NCI-H1694 (cell line): ENCODE measurements at places on chromosomes 13 and 19.

DNA sequence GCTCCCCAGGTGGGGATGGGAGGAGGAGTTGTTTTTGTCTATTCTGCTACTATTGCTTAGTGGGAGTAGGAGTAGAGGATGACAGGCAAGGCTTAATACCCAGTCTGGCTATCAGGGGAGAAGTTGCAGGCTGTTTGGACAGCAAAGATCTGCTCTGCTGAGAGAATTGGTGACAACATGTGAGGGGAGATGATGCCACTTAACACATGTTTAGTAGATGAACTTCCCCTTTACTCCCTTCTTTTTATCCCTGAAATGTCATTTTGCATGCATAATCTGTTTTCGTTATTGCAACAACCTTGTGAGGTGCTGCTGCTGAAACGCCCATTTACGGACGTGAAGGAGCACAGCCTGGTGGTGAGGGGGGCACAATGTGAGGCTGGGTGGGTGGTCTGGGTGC lies 3.0 kb upstream of the CYP4F12 start:
- DNase-seq = no peak

DNA sequence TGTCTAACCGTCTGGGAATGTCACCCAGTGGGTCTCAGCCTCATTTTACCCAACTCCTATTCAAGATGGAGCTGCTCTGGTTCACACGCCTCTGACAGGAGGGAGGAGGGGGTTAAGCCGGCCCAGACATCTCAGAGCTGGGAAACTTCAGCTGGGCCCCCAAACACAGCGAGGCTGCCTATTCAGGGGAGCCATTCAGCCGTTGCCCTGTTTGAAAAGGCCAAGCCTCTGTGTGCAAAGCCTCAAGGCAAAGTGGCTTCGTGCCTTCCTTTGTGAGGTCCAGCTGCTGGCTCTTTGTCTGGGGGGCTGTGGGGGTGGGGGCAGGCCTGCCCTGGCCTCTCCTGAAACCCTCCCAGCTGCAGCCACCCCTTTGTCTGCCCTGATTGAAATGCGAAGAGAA lies 147.4 kb downstream of the PTPRS start:
- no peak for DNase-seq

- no peak for DNase-seq
Measured at GRCh38 chr13:79803989-79804388, 323.0 kb downstream of the NDFIP2 start.

GRCh38 chr13:21686751-21687391 lies 16.0 kb downstream of the FGF9 start:
- DNase-seq = no peak

DNA sequence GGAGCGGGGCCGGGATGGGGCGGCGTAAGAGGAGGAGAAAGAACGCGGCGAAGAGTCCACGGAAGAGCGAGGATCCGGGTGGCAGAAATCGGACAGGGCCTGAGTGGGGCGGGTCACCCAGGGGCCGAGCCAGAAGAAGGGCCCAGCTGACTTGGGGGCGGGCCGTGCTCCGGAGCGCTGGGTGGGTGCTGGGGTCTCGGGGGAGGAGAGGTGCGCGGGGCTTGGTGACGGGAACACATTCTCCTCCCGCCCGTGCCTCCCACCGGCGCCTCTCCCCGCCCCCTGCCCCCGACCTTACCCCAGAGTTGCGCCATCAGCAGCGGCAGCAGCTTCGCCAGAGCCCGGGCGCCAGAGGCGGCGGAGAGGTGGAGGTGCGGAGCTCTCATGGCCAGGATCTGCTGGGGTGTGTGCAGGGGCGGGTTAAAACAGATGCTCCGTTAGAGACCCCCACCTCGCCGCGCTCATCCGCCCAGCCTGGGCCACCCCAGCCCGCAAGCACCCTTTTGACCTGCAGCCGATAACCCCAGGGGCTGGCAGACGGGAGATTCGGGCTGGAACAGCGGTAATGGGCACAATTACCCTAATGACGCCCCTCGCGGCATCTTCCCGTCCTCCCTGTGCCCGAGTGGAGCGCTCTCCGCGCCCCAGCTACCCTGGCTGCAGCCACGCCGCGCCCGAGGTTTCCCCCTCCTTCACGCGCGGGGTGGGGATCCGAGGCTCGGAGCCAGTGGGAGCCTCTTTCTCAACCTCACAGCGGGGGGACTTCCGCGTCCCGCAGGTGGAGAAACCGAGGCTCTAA lies 565 bp downstream of the KLK10 start:
- no peak for DNase-seq

- DNase-seq = no peak
Measured at GRCh38 chr19:40394816-40395210, 4.8 kb upstream of the HIPK4 start.

DNA sequence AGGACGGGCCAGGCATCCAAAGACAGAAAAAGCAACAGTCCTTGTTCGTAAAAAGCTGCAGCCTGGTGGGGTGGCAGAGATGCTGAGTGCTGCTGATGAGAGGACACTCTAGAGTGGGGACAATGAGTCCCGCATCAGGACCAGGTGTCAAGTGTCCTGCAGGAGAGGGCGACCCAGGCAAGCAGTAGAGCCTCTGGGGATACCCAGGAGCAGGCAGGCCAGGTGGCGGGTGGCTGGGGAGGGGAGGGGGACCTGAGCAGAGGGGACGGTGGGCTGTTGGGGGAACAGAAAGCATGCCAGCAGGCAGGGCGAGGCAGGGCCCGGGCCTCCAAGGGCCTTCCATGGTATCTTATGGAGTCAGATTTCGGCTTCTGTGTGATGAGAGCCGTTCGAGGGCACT lies 35.8 kb downstream of the GGACT start:
- no peak for DNase-seq
